ENCODE measurements at places on chromosomes 2 and 18.

GRCh38 chr2:51028829-51029228 lies 3.1 kb downstream of the NRXN1 start:
- no peak for DNase-seq

GRCh38 chr2:9237831-9238230 lies 31.2 kb downstream of the ASAP2 start:
- DNase-seq: no peak

DNA sequence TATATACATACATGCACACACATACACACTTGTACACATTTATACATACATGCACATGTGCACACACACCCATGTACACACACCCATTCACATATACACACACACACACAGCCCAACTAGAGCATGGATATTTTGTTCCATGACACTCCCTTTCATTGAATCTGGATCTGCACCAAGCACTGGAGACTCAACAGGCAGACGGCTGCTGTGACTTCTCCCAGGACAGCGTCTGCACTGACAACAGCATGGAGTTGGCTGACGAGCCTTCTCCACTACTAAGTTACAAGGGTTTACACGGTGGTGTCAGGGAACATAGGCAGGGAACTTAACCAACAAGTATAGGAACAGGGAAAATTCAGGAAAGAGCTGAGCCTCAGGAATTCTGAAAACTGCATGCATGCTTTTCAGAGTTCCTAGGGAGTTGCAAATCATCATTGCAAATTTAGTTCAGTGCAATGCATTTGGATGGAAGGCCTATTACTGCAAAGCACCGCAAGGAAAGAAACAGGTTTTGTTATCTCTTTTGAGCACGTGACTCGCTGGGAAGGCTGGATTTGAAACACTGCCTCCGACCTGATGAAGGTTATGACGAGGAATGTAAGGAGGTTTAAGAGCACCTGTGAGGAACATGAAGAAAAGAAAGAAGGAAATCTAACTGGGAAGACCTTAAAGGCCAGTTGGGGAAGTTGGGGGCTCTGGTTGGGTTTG lies 35.9 kb downstream of the TMEM18 start:
- DNase-seq: no peak

GRCh38 chr2:1501038-1501851 lies 88.0 kb downstream of the TPO start:
- DNase-seq: no peak

GRCh38 chr18:70621710-70622109 lies 332.9 kb downstream of the SOCS6 start:
- no peak for DNase-seq

GRCh38 chr18:12701161-12701560 lies 1.4 kb downstream of the CEP76 start:
- no peak for DNase-seq
